ENCODE measurements at places on chromosomes 13 and 19. TPM values are rescaled to one million over a fixed set of nuclear protein-coding genes. Genes with fewer than 3 reads are reported as not detected.

Gene CHST8
- total RNA-seq: 0.09 TPM

Gene ZNF90
- total RNA-seq: 0.84 TPM

Gene PNMA8C
- not detected for total RNA-seq

GRCh38 chr19:58460039-58460438, 6.8 kb upstream of the ZNF324 start:
- no peak for DNase-seq

DNA sequence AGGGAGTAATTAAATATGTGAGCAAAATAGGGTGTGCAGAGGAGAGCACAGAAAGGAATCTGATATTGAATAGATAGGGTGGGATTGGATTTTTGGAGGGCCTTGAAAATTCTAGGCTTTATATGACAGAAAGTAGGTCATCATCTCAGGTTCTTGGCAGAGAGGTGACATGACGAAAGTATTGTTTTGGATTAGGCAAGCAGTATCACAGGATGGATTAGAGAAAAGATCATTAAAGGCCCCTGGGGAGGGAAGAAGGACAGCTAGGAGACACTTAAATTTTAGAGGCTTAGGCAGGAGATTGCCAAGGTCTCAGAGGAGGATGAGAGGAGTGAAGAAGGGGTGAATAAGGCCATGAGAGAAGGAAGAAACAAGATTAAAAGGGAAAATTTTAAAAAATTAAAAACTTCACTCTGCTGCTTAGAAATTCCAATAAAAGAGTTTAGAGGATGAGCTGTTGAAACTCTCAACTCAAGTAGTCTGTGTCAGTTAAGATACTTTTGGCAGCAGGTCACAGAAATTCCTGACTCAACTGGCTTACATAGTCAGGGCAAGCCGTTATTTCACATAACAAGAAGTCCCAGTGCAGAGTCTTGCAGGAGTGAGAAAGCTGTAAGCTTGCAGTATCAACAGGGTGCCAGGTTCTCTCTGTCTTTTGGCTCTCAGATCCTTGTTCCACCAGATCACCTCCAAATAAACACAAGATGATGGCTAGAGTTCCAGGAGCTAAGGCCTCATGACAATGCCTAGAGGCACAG, 8.8 kb downstream of the GPC6 start:
- no peak for DNase-seq

DNA sequence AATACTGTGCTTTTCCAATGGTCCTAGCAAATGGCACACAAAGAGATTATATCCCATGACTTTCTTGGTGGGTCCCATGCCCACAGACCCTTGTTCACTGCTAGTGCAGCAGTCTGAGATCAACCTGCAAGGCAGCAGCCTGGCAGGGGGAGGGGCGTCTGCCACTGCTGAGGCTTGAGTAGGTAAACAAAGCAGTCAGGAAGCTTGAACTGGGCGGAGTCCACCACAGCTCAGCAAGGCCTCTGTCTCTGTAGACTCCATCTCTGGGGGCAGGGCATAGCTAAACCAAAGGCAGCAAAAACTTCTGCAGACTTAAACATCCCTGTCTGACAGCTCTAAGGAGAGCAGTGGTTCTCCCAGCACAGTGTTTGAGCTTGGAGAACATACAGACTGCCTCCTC, 82.9 kb downstream of the ZNF737 start:
- no peak for DNase-seq

Gene SHANK1
- total RNA-seq: 0.09 TPM

- DNase-seq: no peak
Measured at GRCh38 chr13:35599384-35599783, 122.9 kb upstream of the MAB21L1 start.

- DNase-seq: no peak
Measured at GRCh38 chr13:23180711-23181110, at the start of gene SGCG. Gene SGCG (plus strand): TSS chr13:23180979. CDS start chr13:23203695, 22,716 bp downstream.

DNA sequence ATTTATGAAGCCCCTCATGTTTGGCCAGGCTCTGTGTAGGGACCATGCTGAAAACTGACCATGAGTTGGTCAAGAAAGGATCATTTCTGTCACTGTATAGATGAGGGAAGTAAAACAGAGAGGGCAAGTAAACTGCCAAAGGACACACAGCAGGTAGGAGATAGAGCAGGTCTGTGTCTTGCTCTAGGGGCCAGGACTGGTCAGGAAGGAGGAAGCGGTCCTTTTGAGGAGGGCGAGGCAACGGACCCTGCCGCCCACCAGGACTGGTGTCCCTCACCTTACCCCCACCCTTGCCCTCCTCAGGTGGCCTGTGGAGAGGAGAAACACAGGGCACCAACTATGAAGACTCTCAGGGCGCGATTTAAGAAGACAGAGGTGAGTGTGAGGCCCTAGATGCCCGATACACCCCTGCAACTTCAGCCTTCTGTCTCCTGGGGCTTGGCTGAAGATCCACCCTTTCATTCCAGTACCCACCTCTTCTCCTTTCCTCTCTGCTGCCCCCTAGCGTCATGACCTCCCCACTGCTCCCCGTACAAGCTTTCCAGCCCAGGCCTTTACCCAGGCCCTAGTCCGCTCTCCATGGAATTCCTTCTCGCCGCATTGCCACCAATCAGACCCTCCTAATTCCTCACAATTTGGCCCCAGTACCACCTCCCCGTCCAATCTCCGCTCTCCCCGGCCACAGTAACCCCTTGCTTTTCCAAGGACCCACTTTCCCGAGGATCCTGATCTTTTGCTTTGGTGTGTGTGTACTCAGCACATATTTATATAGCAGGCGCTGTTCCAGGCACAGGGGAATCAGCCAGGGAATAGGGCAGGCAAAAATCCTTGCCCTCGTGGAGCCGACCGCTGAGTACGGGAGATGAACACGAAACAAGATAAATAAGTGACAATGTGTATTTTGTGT, 3.9 kb downstream of the ANKRD24 start:
- peak; percentile 83 for DNase-seq

DNA sequence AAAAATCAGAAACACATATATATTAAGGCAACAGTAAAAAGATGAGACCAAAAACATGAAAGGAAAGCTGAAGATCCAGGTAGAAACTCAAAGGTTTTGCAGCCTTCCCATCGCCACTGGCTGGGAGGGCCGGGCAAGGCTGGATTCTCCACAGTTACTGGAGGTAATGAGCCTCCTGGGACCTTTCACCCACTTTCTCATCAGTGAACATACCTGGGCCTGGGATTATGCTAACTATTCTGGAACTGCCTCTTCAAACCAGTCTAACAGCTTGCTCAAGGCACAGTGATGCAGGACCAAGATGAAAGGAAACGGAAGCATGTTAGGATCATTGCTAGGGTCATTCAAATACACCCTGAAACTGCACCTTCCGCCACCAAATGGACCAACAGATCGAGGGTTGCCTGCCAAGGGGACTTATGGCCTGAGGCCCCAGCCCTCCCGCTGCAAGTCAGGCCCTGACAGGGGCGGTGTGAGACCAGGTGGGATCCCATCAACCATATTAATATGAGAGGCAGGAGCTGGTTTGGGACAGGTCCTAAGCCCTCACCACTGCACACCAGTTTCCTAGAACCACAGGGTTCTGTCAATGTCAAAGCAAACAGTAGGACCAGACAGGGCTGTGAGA, 28.4 kb upstream of the ATP12A start:
- DNase-seq: no peak

- no peak for DNase-seq
Measured at GRCh38 chr19:35119091-35119490, 3.5 kb downstream of the FXYD3 start.

DNA sequence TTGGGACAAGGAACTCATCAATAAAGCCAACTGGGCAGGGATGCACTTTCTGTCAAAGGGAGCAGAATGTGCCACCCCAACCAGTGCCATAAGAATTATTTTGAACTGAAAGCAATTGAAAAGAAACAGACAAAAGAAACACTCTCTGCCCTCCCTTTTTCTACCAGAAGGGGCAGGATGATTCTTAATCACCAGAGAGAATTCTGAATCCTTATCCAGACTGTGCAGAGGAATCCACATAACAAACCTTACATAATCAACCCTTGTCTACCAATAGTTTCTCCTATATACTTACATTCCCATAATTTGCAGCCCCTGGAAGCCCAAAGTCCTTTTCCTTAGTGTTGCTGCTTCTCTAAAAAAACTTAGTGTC, 520.7 kb upstream of the NBEA start:
- no peak for DNase-seq

Gene PSG6
- not detected for total RNA-seq

DNA sequence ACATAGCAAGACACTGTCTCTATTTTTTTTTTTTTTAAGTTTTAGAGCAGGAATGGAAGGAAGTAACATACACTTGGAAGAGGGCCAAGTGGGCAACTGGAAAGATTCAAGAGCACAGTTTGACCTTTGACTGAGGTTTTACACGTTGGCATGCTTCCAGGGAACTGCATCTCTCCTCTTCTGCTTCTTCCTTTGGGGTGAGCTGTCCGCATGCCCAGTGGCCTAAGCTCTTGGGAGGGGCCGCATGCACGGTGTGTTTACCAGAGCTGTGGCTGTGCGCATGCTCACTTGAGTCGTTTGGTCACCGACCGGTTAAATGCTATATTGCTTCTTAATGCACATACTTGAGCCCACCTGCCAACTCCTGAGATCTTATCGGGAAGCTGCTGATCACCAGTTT, 727.7 kb downstream of the UQCRFS1 start:
- peak; percentile 0 for DNase-seq

DNA sequence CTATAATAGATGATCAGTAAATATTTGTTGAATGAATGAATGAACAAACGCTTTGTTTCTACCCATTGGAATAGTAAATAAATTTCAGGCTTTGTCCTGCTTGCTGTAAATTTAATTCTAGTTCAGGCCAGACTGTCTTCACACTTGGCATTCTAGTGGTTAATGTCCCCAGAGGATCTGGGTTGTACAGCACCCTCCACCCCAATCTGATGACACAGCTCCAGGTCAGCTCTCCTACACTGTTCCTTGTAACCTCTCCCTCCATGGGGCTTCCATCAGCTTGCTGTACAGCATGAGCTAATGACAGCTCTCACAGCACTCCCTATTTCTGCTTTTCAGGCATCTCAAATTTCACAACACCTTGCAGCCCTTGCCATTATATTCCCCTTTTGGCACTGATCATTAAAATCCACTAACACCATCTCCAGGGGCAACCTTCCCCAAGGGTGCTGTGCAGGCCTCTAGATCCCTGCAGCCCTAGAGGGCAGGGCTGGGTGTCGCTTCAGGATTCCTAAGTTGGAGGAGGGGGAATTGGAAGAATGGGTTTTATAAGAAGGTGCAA, 12.7 kb upstream of the KL start:
- no peak for DNase-seq

GRCh38 chr19:57560049-57560491, 407 bp upstream of the ZNF550 start:
- peak; percentile 54 for DNase-seq

Gene ATP1A3
- total RNA-seq: 0.05 TPM

GRCh38 chr13:113802090-113802531, 43.1 kb downstream of the TMEM255B start:
- no peak for DNase-seq

DNA sequence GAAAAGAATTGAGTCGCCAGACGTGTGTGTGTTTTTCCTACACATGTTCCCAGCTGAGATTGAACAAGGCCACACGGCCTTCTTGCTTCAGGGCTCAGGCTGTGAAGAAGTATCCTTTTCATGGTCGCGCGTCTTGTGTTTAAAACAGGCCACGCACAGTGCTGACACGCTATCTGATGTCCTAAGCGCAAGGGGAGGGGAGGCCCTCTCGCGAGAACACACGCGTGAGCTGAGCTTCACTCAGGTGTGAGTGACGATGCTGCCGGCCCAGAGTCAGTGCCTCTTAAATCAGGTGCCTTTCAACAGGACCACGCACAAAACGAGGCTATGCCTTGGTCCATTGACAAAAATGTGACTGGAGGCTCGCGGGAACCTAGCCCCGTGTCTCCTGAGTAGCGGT, 103.7 kb downstream of the TEX29 start:
- no peak for DNase-seq

GRCh38 chr13:47875201-47875600, 125.9 kb downstream of the SUCLA2 start:
- DNase-seq: no peak

- no peak for DNase-seq
Measured at GRCh38 chr13:23651439-23651838, 81.2 kb downstream of the TNFRSF19 start.

GRCh38 chr19:36100476-36100875, 10.5 kb upstream of the OVOL3 start:
- no peak for DNase-seq

DNA sequence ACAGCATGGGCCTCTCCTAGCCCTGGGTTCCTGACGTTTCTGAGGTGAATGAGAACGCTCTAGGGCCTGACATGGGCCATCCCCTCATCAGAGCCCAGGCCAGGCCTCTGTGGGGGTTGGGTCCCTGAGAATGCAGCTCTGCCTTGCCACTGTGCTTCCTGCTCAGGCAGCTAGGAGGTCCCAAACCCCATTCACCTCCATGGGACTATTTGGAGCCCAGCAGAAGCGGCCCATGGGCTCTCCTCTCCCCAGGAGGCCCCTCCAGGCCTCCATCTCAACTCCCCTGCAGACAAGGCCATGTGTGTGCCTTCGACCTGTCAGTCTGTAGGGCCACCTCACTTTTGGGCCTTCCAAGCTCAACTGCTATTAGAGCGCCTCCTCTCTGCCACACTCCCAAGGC, 36.9 kb downstream of the ELL start:
- DNase-seq: no peak

- no peak for DNase-seq
Measured at GRCh38 chr13:25699600-25699999, 327.8 kb downstream of the ATP8A2 start.

DNA sequence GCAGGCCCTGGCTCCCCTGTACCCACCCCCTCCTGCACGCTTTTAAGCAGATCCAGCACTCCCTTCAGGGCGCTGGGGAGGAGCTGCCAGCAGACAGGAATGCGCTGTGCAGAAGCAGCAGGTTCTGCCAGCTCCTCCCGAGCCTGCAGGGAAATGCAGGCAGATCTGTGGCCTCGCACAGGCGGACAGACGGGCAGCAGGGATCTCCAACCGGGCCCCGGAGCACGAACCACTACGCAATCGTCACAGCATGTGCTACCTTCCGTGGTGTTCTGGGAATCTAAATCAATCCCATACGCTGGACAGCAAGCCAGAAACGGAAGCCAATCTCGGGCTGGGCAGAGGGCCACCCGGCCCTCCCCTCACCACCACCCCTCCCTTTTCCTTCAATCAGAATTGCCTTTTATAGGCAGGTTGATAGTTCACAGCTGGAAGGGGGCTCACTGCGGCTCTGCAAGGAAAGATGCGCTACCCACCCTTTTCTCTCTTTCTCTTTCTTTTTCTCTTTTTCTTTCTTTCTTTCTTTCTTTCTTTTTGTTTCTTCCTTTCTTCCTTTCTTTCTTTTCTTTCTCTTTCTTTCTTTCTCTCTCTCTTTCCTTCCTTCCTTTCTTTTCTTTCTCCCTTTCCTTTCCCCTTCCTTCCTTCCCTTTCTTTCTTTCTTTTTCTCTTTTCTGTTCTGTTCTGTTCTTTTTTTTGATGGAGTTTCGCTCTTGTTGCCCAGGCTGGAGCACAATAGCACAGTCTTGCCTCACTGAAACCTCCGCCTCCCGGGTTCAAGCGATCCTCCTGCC, 99.9 kb downstream of the GNG7 start:
- DNase-seq: peak; percentile 51

- no peak for DNase-seq
Measured at GRCh38 chr19:46481947-46482346, 10.6 kb upstream of the PNMA8A start.

Gene SPINT2
- 34.5 TPM for total RNA-seq

GRCh38 chr13:56893843-56894242, 246.9 kb upstream of the PRR20A start:
- no peak for DNase-seq
